ENCODE measurements at places on chromosomes 5 and 9.

DNA sequence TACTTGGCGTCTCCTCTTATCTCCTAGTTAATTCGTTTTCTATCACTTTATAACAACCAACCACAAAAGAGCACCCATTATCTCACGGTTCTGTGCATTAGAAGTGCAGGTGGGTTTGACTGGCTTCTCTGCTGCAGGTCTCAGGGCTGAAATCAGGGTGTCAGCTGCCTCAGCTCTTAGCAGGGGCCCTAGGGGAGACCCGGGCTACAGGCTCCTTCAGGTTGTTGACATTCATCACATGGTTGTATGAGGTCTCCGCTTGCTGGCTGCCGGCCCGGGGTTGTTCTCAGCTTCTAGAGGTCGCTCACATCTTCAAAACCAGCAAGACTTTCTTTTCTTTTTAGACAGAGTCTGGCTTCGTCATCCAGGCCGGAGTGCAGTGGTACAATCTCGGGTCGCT is 2.9 kb upstream of the ZMYND19 start:
- DNase-seq: no peak

DNA sequence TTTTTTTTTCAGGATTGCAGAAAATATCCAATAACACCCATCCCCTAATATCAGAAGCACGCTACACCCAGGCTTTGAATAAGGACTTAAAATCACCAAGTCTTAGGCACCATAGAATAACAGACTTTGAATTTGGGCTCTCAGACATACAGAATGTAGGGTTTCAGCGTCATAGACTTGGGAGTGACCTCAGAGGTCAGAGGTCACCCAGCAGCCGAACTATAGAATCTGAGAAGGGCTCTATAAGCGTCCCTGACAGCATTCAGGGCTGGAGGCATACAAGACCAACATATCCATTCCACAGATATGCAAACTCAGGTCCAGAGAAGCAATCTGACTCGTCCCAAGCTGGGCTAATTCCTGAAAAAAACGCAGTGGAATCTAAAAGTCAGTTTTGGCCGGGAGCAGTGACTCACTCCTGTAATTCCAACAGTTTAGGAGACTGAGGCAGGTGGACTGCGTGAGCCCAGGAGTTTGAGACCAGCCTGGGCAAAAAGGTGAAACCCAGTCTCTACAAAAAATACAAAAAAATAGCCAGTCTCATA is 34.7 kb downstream of the SLC6A7 start:
- no peak for DNase-seq

DNA sequence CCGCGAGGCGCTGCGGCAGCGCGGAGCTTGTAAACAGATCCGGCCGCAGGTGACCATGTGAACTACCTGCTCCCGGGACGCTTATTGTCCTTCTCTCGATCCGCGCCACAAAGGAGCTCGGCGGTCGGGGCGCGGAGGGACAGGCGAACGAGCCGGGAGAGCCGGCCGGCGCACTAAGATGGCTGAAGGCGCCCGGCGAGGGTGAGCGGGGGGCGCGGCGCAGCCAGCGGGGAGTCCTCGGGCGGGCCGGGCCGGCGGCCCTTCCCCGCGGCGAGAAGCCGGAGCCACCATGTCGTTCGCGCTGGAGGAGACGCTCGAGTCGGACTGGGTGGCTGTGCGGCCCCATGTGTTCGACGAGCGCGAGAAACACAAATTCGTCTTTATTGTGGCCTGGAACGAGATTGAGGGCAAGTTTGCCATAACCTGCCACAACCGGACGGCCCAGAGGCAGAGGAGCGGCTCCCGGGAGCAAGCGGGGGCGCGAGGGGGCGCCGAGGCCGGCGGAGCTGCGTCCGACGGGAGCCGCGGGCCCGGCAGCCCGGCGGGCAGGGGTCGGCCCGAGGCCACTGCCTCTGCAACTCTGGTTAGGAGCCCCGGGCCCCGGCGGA is 535 bp downstream of the JMY start:
- no peak for DNase-seq

- DNase-seq: no peak
Measured at GRCh38 chr5:16791904-16792597, 144.0 kb downstream of the MYO10 start.

DNA sequence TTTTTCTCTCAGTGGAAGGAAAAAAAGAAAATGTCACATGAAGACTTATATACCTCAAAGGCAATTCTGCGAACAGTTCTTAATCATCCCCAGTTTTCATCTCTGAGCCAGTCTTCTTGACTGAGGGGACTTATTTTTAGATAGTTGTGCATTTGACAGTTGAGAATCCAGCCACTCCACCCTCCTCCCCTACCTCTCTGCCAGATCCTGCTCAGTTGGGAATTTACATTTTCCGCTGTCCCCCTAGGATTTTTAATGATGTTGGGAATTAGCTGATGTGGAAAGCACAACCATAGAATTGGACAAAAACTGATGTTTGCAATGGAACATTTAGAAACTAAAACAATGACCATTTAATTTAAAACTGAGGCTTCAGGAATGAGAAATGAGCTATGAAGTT is 194.3 kb upstream of the PIK3R1 start:
- no peak for DNase-seq

DNA sequence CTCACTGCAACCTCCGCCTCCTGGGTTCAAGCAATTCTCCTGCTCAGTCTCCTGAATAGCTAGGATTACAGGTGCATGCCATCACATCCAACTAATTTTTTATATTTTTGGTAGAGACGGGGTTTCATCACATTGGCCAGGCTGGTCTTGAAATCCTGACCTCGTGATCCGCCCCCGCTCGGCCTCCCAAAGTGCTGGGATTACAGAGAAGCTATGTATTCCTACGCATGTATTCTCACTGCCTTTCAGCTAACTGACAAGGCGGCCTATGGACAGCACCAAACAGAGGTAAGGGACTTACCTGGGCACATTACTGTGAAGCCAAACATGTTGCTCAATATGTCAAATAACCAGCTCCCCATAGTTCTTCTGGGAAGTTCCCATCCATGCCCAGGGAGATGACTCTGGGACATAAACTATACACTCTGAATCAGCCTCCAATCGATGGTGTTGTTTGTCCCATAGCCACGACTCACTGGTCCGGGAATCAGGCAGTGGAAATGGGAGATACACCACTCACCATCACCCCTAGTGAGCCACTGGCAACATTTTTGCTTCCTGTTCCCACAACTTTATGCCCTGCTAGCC is 114.6 kb downstream of the SYK start:
- DNase-seq: no peak

DNA sequence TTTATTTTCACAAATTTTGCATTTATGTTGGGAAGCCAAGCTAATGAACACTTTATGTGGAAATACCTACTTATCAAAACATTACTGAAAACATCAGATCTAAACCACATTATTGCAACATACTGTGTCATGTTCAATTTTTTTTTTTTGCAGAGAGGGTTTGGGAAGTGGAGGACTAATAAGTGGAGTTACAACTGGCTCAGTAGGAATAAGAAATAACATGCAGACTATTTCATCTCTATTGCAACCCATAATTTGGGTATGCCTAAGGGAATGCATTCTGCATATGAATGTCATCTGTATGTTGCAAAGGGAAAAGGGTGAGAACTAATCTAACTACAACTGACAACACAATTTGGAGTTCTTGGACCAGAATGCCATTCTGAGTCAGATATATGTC is 41.8 kb downstream of the APC start:
- DNase-seq: no peak

- no peak for DNase-seq
Measured at GRCh38 chr9:103444176-103444575, 449.0 kb downstream of the CYLC2 start.

GRCh38 chr9:87670572-87671264 is 55.2 kb upstream of the CTSL start:
- no peak for DNase-seq

DNA sequence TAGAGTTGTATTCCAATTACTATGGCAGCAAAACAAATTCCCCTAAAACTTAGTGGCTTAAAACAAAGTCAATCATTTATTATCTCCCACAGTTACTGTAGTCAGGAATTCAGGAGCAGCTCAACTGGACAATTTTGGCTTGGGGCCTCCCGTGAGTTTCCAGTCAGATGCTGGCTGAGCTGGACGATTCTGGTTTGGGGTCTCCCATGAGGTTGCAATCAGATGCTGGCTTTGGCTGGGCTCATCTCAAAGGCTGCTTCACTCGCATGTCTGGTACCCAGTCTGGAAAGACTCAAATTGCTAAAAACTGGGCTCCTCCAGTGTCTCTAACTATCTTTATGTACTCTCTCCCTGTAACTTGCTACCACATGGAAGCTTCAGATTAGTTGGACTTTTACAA is 130.1 kb downstream of the C5orf15 start:
- no peak for DNase-seq

DNA sequence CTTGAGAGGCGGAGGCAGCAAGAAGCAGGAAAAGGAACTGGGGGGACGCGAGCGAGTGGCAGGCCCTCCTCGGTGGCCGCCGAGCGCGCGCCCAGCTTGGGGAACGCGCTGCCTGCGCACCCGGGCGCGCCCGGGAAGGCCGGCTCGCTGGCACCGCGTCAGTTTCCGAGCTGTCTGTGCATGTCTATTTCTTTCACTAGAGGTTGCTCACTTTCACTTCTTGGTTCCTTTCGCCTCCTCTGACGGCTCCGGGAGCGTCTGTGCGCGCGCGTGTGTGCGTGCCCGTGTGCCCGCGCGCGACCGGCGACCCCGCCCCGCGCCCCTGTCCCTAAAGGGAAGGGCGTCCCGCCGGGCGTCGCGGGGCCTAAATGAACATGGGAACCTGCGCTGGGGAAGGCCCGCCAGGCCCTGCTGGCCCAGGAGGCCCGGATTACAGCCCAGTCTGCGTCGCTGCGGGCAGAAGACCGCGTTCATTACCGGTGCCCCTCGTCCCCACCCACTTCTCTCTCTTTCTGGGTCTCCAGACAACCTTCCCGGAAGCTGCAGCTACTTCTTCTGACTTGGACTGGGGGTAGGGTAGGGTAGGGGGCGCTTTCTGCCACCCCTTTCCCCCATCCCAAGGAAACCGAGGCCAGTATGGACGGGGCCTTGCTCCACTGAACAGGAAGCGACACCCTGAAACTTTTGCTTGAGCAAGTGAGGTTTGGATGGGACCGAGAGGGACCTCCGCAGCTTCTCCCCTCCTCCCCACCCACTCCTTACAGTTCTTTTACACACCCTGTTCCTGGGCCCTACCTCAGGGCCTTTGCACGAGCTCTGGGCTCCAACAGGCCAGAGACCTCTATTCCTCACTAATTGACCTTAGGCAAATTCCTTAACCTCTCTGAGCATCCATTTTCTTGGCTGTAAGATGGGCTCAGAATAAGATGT is 205.8 kb upstream of the IER5L start:
- DNase-seq: no peak

GRCh38 chr9:137240841-137241489 is at the start of gene TUBB4B:
Gene TUBB4B, plus strand, starts transcription at chr9:137241287. Its CDS starts 74 bp downstream, at chr9:137241361.
- DNase-seq: peak; percentile 99

DNA sequence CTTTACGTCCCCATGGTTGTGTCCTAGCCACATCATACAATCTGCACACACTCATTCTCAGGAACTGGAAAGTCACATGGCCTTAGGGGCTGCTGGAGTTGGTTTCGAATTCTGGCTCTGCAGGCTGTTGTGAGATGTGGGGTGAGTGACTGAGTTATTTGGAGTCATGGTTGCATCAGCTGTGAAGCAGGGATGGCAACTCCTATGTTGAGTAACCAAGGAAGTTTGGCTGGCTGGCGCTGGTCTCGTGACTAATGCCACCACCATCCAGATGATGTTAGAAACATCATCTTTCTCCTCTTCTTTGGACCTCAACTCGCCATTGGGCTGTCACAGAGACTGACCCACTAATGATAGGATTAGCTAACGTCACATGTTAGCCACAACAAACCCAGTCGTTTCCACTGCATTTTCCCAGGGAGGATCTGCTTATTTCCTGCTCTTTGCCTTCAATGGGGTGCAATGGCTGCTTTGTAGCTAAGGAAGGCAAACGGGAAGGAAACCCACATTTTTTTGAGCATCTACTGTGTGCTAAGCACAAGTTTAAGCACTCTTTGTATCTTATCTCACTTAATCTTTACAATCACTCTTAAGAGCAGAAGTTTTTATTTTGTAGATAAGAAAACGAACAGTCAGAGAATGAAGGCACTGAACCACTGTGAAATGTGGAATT is 78.1 kb upstream of the UBTD2 start:
- no peak for DNase-seq

GRCh38 chr5:13186177-13186576 is 758.3 kb downstream of the DNAH5 start:
- DNase-seq: no peak

DNA sequence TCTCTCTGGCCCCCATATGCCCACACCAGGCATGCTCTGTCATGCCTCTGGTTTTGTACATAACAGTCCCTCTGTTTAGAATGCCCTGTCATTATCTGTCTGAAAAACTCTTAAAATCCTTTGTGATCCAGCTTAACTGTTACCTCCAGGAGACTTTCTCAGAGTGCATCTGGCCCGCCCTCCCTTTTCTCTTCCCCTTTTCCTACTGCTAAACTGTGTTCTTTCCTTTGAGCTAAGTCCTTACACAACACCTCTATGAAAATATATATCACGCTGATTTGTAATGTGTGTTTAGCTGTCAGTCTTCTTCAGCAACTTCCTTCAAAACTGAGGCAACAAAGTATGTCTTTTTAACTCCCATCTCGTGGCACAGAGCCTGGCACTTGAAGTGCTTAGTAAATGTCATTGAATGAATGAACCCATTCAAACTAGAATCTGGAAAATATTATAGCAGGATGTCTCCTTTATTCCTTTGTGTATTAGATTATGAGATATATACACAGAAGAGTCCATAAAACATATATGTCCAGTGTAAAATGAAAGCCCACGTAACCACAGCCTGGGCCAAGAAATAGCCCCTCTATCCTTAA is 166.2 kb upstream of the KLF9 start:
- no peak for DNase-seq

DNA sequence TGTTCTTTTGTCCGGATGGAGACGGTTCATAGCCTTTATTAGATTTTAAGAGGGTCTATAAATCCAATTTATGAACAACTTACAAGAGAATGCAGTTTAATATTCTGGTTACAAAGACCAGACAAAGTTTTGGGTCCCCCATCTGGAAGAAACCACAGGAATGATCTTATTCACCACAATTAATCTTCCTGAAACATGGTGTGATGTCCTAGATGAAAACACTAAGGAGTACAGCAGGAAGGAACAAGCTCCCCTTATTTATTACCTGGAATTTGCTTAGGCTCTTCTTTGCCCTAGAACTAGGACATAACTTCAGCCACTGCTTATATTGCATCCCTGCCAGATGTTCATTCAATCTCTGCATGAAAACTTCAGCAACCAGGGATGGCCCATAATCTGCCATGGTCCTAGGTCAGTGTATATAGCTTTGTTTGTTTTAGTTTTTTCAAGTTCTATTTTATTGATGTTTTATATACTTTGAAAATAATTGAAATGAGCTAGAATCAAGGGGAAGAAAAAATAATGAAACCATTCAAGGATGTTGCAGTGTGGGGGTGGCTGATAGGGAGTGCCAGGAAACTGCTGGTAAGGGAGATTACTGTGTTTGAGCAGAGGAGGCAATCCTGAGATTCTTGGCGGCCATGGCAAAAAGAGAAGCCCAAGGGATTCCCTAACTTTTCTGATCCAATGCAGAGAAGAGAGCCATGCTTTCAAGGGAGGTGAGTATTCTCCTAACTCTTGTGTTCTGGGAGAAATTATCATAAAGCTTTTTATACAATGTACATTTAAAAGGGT is 16.8 kb downstream of the TXNDC8 start:
- no peak for DNase-seq

Data from NT2/D1 (cell line).